Effector memory CD8-positive, alpha-beta T cell (primary cell): ENCODE measurements at places on chromosomes 12 and 14.

- DNase-seq = no peak
Observed at GRCh38 chr14:67650694-67651093, 23.7 kb downstream of the VTI1B start.

GRCh38 chr12:82756303-82756702, 69.6 kb downstream of the TMTC2 start:
- DNase-seq = no peak

DNA sequence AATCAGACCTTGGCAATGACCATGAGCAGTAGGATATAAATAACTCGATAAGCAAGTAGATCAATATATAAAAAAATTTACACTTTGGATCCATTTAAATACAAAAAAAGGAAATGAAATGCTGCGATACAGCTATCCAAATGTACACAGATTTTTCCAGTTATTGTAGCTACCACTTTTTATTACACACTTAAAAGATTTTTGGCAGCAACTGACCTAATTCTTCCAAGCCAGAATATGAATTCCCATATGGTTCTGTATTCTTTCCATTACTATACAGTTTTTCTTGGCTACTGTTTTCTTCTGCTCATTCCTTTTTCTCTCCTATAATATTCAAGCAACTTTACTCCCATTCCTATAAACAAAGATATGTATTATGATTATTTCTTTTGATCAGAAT, 52.2 kb downstream of the TMTC1 start:
- no peak for DNase-seq

- DNase-seq = no peak
Observed at GRCh38 chr12:39831587-39832315, 212.1 kb upstream of the ABCD2 start.

DNA sequence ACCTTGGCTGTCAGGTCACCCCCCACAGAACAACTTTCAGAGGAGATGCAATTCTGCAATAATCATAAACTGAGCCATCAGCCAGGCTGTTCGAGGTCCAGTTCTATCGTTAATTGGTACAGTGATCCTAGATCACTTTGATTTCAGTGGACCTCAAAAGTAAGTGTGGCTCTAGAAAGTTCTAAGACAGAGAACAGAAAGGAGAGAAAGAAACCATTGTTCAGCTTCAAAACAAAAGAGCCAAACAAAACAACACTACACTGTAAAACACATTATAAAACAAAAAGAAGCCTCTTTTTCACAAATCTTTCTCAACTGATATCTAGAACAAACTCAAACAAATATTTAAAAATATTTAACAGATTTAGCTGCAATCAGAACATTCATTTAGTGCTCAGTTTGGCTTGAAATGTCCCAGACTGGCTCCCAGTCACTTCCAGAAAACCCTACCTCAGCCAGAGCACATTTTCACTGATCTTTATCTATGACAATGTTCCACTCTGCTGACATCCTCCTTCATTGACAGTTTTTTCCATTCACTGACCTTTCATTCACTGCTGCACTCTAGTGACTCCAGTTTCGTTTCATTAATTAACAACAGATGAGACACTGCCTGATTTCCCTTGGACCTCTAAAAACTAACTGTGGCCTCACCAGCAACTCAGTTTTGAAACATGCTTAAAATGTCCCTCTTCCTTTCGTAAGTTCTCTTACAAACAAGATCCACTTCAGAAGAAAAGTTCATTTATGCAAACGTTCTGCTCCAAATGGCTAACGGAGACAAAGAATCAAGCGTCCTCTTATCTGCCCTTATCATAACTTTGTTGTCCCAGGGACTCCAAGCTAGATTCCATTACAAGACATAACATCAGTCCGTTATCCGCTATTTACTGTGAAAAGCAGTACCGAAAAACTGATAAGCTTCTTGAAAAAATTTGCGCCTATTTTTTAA, 56.8 kb downstream of the DUSP16 start:
- no peak for DNase-seq

DNA sequence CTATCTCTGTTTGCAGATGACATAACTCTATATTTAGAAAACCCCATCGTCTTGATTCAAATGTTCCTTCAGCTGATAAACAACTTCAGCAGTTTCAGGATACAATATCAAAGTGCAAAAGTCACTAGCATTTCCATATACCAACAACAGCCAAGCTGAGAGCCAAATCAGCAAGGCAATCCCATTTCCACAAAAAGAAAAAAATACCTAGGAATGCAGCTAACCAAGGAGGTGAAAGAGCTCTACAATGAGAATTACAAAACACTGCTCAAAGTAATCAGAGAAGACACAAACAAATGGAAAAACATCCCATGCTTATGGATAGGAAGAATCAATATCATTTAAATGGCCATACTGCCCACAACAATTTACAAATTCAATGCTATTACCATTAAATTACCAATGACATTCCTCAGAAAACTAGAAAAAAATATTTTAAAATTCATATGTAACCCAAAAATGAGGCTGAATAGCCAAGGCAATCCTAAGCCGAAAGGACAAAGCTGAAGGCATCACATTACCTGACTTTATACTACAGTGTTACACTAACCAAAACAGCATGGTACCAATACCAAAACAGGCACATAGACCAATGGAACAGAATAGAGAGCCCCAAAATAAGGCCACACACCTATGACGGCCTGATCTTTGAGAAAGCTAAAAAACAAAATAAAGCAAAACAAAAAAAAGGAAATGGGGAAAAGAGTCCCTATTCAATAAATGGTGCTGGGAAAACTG, 901.7 kb downstream of the LRFN5 start:
- no peak for DNase-seq
